ENCODE measurements at places on chromosomes 1 and 21. TPM values are rescaled to one million over a fixed set of nuclear protein-coding genes. Genes with fewer than 3 reads are reported as not detected.

DNA sequence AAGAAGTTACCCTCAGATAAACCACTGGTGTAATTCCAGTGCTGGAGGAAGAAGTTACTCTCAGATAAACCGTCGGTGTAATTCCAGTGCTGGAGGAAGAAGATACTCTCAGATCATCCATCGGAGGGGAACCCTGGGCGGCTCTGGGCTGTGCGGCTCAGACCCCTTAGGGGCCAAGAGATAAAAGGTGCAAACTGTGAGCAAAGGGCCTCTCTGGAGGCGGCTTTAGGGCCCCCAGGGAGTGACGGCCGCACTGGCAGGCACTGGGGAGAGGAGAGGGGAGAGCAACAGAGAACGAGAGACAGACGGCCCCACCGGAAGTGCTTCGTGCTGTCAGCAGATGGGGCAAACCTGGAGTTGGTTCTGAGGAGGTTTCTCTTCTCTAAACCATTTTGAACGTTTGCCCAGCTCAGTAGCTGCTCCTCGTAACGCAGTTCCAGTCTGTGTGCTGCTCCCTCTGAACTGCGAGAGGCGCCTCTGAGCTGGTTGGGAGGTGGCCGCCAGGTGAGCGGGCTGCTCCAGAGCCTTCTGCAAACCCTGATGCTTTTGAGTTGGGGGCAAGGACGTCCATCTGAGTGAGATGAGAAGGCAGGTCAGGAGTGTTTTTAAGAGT lies 62.6 kb upstream of the COL6A1 start:
- no peak for DNase-seq

DNA sequence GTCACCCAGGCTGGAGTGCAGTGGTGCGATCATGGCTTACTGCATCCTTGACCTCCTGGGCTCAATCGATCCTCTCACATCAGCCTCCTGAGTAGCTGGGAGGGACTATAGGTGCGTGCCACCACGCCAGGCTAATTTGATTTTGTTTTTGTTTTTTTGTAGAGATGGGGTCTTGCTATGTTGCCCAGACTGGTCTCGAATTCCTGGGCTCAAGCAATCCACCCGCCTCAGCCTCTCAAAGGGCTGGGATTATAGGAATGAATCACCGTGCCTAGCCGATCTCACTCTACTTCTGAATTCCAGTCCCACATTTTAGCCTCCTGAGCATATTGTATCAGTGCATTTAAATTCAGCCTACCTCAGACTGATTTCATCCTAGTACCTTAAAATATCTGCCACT lies 1.8 kb downstream of the CTXND2 start:
- DNase-seq, result no peak

DNA sequence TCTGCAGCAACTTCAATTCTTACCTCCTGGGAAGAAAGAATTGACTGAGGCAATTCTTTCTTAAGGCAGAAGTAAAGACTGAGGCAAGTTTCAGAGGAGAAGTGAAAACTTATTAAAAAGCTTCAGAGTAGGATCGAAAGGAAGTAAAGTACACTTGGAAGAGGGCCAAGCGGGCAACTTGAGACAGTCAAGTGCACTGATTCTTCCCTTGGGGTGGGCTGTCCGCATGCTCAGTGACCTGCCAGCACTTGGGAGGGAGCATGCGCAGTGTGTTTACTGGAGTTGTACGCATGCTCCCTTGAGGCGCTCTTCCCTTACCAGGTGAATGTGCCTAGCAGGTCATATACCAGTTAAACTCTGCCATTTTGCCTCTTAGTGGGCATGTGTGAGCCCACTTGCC lies 55.3 kb upstream of the NBPF3 start:
- no peak for DNase-seq

GRCh38 chr1:80023358-80023757 lies 1016.8 kb upstream of the ADGRL4 start:
- no peak for DNase-seq

GRCh38 chr1:63713627-63714481 lies 60.0 kb upstream of the ROR1 start:
- DNase-seq, result no peak

MTARC2 gene
- total RNA-seq, result 1.1 TPM

CCDC17 gene
- 2.7 TPM for total RNA-seq
